Omental fat pad (tissue), 4 donors: ENCODE measurements at places on chromosomes 1 and 21.

DNA sequence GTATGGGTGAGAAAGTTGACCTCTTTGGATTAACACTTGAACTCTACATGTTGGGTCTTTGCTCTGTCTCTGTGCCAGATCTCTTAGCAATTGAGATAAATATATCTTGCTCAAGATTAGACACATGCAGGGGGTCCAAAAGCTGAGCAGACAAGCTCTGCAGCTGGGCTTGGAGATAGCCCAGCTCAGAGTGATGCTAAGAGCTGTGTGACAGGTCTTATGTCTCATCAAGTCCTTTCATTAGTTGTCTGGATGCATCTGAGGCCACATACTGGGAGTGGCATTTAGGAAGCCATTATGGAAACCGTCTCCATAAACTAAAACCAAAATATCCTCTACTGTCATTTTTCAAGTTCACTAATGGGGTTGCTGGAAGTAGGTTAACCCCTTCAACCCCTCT, 289.4 kb upstream of the DUSP10 start:
- no peak for DNase-seq

DNA sequence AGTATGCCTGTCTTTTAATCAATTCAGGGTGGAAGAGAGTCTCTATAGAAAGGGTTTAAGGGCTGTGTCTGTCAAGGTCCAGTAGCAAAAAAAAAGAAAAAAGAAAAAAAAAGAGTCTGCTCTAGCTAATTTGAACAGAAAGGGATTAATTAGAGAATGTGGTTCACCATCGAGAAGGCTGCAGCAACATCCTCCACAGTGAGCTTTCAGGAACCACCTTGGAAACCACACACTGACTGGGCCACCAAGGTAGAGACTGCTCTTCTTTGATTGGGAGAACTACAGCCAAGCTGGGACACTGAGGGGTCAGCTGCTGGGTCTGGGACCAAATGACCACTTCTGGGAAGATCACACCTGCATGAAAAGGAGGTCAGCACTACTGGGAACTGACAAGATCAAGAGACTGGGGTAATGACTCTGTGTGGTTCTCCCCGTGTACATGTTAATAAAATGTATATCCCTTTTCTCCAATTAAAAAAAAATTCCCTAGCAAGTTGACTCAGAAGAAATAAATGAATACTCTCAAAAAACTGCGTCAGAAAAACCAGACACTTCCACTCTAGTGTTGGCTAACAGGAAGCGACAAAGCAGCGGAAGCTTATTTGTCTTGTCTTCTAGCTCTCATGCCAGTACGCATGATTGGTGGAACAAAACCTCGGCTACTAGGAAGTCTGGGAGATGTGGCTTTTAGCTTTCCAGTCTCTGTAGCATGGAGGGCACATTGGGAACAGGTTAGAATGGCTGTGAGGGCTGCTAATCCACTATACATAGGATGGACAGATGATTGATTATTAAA, 60.0 kb upstream of the IVNS1ABP start:
- DNase-seq, result no peak

- no peak for DNase-seq
These were observed 95.8 kb downstream of the VWA5B1 start for GRCh38 chr1:20386323-20387081.

- DNase-seq, result no peak
These were observed 55.4 kb upstream of the GRHL3 start for GRCh38 chr1:24263746-24264145.

- DNase-seq, result no peak
These were observed 106.8 kb upstream of the C1orf174 start for GRCh38 chr1:4006676-4007374.

GRCh38 chr1:180935326-180936109, 22.8 kb downstream of the KIAA1614 start:
- DNase-seq, result no peak

DNA sequence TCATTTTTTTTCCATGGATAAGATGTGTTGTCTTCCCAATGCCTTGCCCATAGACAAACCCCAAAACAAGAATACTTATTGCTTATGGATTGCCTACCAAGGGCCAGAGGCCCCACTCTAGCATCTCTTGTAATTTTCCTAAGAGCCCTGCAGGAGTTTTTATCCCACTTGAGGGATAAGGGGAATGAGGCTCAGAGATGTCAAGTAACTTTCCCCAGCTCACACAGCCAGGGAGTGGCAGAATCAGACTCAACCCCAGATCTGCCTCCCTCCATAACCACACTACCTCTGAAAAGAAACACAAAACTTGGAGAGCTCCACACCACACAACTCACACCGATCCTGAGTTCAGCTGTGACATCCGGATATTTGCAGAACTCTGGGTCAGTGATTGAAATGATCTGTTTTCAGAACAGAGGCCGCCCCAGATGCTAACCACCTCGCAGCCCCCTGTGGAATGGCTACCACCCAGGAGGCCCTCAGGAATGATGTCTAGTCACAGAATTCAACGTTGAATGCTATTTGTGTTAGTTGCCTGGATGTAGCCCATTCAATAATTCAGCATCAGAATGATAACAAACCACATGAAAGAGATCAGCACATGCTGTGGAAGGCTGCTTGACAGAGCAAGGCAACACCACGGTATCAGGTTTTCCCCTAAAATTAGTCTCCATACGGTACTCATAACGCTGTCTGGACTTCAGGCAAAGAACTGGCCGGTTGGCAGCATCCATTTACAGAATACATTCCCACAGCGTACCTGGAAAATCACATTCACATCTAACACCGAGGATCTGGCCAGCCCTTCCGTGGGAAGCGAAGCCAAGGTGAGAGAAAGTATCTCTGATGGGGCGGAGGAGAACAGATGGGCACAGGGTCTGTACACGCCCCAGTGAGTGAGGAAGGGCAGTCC, 231.9 kb downstream of the TOMM20 start:
- no peak for DNase-seq

DNA sequence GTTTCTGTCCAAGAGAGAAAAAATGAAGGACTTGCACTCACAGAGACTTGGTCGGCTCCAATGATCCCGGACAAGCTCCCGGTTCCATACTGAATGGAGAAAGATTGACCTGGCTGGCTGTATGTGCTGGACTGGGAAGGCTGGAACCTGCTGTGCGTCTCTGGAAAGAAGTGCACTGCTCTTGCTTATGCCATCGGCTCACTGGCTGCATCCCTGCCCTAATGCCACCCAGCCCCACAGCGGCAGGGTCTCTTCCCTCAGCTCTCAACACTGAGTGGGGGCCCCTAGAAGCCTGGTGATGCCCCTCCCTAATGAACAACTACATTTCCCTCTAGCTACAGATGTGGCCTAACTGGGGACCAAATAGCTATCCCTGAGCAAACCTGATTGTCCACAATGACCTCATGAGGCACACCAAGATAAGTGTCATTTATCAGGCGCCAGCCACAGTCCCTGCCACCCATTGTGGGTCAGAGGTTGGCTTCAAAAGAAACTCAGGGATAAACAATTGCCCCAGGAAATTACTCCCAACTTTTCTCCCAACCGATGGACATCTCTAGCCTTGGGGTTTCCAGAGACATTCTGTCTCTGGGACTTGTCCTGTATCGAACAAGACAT, 2.6 kb downstream of the CTSE start:
- DNase-seq, result no peak

DNA sequence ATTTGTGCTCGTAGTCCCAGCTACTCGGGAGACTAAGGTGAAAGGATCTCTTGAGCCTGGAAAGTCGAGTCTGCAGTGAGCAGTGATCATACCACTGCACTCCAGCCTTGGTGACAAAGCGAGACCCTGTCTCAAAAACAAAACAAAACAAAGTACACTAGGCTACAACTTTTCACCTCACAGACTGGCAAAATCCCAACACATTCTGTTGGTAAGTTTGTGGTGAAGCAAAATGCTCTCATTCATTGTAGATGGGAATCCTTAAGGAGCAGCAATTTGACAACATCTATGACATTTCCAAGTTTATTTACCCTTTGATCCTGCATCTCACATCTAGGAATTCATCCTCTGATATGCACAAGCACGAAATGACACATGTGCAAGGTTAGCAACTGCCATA, 20.2 kb upstream of the SLC1A7 start:
- no peak for DNase-seq

GRCh38 chr1:94530373-94530878, 11.1 kb downstream of the F3 start:
- DNase-seq, result no peak

DNA sequence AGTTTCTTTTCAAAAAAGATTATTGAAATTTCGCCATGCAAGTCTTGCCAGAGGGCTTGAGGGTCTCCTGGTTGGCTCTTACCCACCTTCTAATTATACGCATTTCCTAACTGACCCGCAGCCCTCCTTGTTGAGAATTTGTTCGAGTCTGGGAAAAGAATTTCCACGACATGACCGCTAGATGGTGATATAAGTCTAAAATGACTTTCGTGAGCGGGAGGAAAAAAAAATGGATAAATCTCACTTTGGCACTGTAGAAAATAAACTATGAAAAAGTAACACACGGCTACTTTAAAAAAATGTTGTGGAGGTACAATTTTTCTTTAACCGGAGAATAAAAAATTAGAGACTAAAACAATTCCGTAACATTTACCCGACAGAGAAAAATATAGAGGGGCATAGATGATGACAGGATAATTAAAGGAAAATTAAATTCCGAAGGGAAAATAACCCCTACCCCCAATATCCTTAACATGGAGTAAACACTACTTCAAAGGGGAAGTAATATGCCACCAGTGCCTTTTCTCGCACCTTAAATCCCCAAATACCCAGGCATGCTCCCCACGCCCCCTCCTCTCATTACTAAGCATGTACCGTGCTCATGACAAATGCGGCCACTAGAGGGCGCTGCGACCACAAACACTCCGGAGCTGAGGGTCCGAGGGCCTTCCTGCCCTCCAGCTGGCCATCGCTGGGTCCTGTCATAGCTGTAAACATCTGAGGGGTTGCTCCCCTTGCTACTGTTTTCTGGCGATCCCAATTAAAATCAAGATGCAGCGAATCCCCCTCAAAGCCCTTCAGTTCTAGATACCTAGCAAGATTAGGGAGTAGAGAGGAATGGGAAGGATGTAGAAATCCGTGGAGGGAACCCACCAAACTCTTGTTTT, 266.9 kb downstream of the ASTN1 start:
- peak; percentile 80 for DNase-seq

DNA sequence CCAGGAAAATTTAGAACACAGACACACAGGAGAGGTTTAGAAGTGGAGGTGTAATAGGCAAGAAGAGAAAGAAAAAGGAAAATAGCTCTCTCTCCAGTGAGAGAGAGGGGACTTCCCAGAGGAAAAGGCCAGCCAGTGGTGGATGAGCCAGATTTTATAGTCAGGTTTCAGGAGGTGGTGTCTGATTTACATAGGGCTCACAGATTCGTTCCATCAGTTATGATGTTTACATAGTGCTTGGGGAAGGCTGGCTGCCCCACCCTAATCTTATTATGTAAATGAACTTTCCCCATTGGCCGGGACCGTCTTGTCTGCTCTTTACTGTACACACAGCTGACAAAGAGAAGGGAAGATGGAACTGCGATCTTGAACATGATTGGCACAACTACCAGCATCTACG, 797.3 kb downstream of the PLA2G4A start:
- DNase-seq, result no peak

DNA sequence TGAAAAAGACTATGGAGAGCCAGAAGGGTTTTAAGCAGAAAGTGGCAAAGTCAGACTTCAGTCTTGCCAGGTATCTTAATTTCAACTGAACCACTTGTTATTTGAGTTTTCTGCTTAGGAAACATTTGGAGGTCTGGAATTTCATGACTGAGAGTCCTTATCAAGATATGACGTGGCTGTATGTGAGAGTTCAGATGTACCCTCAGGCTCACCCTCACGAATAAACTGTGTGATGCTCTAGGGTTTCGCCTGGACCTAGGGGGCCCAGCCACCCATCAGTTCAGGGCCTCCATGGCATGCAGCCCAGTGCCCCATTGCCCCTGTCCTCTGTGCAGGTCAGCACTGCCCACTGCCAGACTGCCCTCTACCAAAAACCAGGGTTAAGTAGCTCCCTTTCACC, 30.6 kb upstream of the TADA1 start:
- DNase-seq, result no peak

DNA sequence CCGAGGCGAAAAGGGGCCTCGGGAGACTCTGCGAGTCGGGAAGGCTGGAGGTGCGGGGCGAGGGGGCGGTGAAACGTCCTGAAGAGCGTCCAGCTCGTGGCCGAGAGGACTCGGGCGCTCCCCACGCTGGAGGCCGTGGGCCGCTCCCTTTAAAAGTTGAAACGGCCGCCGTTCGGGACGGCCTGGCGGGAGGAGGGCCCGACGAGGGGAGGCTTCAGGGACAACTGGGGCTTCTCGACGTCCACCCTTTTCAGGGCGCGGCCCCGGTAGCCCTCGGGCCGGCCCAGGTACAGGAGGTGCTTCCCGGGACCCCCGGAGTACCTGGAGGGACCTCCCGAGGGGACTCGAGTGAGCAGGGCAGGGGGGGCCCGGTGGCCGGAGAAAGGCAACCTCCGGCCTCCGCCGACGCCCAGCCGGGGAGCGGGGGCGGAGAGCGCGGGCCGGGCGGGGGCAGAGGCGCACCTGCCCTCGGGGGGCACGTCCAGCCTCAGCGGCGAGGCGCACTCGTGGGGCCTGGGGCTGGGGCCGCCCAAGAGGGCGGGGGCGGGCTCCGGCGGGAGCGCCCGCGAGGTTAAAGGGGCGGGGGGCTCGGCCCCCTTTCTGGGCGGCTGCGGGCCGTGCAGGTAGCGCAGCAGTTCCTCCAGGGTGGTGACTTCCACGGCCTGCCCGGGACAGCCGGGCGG, 14.0 kb downstream of the SEMA6C start:
- no peak for DNase-seq

- no peak for DNase-seq
These were observed 59.5 kb downstream of the S100B start for GRCh38 chr21:46545363-46545762.

GRCh38 chr1:62530516-62531154, 66.7 kb upstream of the ANGPTL3 start:
- DNase-seq, result no peak

- no peak for DNase-seq
These were observed 1.9 kb upstream of the GNB1 start for GRCh38 chr1:1892763-1893120.

DNA sequence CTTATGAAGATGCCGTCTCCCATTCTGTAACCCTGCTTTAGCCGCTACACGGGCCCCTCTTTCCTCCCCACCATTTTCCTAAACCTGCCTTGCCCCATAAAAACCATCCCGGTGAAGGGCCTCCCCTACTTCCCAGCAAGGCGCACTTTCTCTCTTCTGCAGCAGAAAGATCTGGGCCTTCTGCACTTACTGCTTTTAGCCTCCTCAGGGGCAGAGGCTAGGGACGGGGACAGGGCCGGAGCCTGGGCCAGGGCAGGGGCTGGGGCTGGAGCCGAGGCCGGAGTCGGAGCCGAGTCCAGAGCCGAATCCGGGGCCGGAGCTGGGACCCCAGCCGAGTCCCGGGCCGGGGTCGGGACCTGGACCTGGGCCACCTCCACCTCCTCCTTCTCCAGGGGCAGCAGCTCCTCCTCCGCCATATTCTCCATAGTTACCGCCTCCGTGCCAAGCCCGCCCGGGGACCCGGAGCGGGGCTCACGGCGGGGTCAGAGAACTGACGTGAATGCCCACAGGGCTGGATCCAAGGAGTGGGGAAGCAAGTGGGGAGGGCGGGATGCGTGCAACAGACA, 382 bp downstream of the TRMT1L start:
- no peak for DNase-seq

- no peak for DNase-seq
These were observed 144.5 kb upstream of the DNAH14 start for GRCh38 chr1:224785040-224785328.
